ENCODE measurements at places on chromosomes 2 and 18.

DNA sequence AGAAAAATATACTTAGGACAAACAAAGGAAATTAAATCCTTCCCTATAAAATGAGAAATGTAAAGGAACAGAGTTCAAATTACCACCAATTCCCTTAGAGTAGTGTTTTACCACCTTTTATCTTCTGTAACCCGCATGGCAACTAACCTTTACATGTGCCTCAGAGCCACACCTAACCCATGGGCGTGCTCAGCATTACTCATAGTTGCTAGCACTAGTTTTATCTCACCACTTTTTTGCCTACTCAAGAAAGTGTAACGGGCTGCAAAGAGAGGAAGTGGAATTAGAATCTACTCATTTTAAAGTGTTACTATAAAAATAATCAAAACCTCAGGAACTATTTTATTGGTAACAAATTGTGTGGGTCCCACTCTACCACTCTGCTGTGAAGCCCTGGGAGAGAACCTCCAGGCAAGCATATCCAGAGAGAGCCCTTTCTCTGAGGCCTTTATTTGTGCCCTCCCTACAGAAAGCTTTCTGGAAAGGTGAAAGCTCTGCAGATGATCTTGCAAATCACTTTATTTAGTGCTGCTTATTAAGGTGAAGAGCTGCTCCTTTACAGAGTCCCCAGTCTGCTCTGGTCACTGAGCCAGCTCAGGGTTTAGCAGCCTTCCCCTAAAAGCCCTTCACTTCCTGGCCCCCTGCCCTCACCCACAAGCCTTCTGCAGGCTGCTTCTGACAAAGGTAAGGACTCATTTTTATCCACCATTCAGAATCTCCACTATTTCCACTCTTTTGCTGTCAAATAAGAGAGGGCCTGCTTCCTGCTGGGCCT is 98.8 kb downstream of the TRABD2A start:
- H3K4me1 ChIP-seq = peaks cover 54% of the 10 kb centered on the region
- no peaks in the 10 kb centered on the region for H3K36me3 ChIP-seq
- peak overlapping the region; percentile 75 for H3K27ac ChIP-seq
- DNase-seq = peak; percentile 63

- H3K4me1 ChIP-seq = no peaks in the 10 kb centered on the region
- H3K4me3 ChIP-seq = no peak overlapping the region
- no peaks in the 10 kb centered on the region for H3K36me3 ChIP-seq
- no peak overlapping the region for H3K27ac ChIP-seq
- no peak for DNase-seq
Measured at GRCh38 chr2:189178054-189178453, 1.5 kb downstream of the COL5A2 start.

DNA sequence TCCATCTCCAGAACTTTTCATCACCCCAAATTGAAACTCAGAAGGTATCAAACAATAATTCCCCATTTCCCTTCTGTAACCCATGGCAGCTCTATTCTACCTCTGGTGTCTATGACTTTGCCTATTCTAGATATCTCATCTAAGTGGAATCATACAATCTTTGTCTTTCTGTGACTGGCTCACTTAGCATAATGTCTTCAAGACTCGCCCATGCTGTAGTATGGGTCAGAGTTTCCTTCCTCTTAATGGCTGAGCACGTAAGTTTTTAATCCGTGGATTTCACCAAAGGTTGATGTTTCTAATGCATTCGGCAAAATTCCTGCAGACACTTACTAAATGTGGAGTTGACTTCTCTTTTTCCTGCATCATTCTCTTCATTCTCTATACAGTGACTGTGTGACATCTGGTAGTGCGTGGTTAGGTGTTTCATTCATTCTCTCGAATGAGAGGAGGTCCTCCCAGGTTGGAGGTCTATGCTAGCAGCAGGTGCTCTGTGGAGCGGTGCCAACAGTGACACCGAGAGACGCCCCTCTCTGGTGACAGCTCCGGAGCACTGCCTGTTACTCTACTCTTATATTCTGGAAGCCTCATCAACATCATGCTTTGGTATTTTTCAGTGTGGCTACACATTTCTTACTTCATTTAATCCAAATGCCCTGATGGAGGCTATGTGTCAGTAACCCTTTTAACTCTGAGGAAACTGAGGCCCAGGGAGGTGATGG is 50.1 kb downstream of the ATOH8 start:
- no peak overlapping the region for H3K4me3 ChIP-seq
- H3K27ac ChIP-seq = no peak overlapping the region
- H3K36me3 ChIP-seq = no peaks in the 10 kb centered on the region
- peaks cover 10% of the 10 kb centered on the region for H3K27me3 ChIP-seq
- DNase-seq = no peak
- H3K4me1 ChIP-seq = peaks cover 5% of the 10 kb centered on the region

GRCh38 chr2:145273840-145274239 is 753.9 kb upstream of the ZEB2 start:
- no peaks in the 10 kb centered on the region for H3K4me1 ChIP-seq
- no peaks in the 10 kb centered on the region for H3K36me3 ChIP-seq
- no peak for DNase-seq
- no peak overlapping the region for H3K4me3 ChIP-seq

All from CD4-positive, CD25-positive, alpha-beta regulatory T cell (primary cell).